ENCODE measurements at places on chromosomes 7 and 10. TPM values are rescaled to one million over a fixed set of nuclear protein-coding genes. Genes with fewer than 3 reads are reported as not detected.

LOXL4 gene
- total RNA-seq = 20.5 TPM

DNA sequence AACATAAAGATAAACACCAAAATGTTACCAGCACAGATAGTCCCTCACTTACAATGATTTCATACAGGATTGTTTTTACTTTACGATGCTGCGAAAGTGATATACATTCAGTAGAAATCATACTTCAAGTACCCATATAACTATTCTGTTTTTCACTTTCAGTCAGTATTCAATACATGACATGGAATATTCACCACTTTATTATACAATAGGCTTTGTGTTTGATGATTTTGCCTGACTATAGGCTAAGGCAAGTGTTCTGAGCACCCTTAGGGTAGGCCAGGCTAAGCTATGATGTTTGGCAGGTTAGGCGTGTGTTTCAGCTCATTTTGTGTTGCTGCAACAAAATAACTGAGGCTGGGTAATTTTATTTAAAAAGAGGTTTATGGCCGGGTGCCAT lies 155.0 kb downstream of the RTKN2 start:
- no peak for DNase-seq

DNA sequence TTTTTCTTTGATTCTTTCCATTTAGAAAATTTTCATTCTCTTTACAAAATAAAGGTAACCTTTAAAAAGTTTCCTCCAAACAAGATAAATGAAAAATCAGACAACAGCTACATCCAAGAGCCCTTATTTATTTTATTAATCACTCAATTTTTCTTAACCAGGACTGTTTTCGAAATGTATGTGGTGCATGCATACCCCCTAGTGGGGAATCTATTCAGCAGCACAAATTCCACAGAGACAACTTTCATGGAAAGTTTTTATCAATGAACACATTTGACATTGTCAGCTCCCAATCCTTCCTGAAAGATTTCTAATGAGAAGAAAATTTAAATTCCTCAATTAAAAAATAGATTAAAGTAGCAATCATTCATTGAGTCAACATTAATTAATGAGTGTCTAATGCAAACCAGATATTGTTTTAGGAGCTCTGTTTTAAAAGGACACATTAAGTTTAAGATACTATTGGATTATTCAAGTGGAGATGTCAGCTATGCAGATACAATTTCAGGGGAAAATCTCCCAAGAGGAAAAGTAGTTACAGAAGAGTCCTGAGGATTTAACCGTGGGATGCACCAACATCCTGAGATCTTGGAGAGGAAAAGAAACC lies 5.2 kb upstream of the HTR7 start:
- DNase-seq = no peak

ZNF365 gene
- total RNA-seq = not detected

- no peak for DNase-seq
These were observed 6.6 kb downstream of the LRRC18 start for GRCh38 chr10:48932831-48933664.

DNA sequence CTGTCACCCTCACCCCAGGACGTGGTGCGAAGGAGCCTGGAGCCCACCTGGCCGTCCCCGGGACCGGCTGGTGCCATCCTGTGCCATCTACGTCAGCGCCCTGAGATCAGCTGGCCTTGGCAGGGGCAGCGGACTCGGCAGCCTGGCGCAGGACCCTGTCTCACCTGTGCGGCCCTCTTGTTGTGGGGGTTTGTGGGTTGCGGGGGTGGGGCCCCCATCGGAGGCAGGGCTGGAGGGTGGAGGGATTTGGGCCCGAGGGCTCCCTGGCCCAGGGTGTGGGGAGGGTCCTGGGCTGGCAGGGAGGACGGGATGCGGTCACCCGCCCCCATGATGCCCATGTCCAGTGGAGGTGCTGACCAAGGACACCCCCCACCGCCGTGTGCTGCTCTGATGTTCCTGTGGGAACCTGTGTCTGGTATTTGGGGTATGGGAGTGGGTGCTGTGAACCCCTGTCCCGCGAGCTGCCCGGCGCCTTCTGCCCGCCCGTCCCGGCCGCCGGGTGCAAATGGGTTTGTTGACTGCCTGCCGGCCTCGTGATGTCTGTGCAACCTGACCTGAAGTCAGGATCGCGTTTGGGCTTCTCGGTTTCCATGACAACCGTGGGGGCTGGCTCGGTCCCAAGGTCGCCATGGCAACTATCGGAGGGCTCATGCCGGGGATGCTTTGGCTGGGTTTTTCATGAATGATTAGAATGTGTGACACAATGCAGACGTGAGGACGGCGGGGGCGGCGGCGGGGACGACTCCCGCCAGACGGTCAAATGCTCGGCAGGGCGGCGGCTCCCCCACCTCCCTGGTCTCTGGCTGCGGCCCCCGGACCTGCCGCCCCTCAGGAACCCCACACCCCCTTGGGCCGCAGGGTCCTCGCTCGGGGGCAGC lies 7.3 kb downstream of the MAFK start:
- DNase-seq = peak; percentile 61

GRCh38 chr7:133511708-133512107 lies 258.8 kb downstream of the EXOC4 start:
- no peak for DNase-seq

DNA sequence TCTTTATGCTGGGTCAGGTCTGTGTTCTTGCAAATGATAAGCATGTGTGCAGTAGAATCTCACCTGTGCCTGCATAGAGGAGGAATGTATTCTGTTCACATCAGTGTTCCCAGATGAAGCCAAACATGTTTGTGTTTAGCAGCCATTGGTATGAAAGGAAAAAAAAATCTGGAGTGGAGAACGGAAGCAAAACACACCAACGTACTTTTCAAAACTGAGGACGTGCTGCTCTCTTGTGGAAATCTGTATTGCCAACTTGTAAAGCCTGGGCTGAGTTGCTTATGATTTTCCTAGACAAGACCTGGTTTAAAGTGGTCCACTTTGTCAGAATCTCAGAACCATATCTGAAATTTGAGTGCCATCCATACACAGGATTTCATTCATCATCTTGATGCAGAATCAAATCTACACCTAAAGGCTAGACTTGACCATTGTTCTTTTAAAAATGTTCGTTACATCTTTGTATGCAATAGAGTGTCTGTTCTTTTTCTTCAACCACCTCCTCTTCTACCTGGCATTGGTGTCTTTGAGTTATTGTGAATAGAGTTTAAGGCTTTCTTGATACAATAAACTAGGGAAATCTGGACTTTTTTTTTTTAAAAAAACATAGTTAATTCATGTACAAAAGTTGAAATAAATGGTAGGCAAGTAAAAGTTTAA lies 367.7 kb downstream of the PHF14 start:
- no peak for DNase-seq

DNA sequence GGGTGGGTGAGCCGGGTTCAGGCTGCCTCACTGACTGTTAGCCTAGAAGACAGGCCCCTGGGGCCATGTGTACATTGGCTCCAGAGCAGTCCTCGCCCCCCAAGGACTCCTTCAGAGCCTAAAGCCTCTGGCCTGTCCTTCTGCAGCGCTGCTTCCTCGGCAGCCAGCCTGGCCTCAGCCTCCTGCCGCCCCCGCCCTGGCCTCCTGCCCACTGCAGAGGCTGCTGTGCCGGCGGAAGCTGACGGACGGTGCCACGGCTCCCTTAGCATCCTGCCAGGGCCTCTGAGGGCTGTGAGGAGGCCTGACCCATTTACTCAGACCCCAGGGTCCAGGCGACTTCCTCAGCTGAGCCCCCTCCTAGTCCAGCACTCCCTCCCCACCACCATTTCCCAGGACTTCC lies 4.9 kb downstream of the SRRM3 start:
- DNase-seq = no peak

GRCh38 chr7:102841290-102841689 lies 71.5 kb upstream of the LRRC17 start:
- DNase-seq = no peak

Data from thyroid gland (tissue), 4 donors.